ENCODE measurements at places on chromosomes 5 and 9.

DNA sequence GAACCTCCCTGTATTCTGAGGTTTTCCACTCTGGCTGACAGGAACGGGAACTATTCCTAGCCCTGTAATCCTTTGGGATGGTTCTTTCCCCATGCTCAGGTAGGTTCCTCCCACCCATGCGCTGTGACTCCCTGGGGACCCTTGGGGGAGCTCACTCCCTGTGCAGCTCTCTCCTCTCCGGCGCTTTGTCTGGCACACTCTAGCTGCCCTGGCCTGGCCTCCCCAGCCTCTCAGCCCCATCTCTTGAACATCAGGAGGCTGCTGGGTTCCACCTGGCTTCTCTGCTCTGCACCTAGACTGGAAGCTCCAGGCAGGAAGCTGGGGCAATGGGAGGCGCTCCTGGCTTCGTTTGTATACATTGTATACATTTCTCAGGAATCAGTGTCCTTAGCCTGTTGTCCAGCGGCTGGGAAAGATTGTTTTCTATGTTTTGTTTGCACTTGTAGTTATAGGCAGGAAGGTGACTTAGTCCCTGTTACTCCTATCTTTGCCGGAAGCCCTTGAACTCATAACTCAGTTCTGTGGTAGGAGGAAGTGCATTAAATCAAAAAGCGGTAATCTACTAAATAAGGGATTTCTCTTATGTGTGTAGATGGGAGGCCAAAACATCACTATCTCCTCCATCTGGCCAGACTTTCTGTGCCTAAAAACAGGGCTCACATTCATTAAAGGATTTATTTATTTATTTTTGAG, 20.4 kb downstream of the SLC25A25 start:
- no peak for DNase-seq

- DNase-seq, result no peak
These were observed 7.9 kb downstream of the SLC2A6 start for GRCh38 chr9:133470988-133471387.

GRCh38 chr5:180287404-180287803, 4.5 kb downstream of the MAPK9 start:
- no peak for DNase-seq

DNA sequence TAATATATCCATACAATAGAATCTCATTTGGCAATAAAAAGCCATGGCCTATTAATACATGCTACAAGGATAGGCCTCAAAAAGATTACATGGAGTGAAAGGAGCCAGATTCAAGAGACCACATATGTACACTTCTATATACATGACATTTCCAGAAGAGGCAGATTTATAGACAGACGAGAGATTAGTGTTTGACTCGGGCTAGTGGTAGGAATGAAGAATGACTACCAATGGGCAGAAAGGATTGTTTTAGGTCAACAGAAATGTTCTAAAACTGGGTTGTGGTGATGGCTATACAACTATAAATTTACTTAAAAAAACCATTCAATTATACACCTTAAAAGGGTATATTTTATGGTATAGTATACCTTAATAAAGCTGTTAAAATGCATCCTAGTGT, 41.9 kb downstream of the SETX start:
- no peak for DNase-seq

- no peak for DNase-seq
These were observed 93.5 kb downstream of the ZNF608 start for GRCh38 chr5:124652892-124653441.

DNA sequence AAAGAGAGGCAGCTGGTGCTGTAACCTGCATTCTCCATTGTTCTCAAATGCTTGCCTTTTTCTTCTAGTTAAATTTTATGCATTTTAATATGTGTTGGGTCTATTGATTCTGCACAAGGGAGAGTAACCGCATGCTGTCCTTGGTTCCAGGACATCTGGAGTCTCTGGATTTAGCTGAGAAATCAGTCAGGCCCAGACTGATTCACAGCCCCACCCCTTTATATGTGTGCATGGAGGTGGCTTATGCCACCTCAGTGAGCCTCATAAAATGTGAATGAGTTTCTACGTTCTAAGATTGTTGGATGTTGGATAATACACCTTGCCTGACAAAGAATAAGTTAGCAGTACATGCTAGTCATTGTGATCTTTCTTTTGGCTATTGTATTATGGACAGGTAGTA, 110.1 kb upstream of the PANK3 start:
- DNase-seq, result no peak

All from right kidney (tissue), 9 donors.